ENCODE measurements at places on chromosomes 13 and 19.

GRCh38 chr19:1850809-1851653 lies 2.7 kb upstream of the REXO1 start:
- no peak for DNase-seq

GRCh38 chr13:26698392-26699196 lies 62.0 kb downstream of the GPR12 start:
- peak; percentile 82 for DNase-seq

GRCh38 chr19:10797078-10797477 lies 38.9 kb downstream of the TMED1 start:
- DNase-seq = no peak

DNA sequence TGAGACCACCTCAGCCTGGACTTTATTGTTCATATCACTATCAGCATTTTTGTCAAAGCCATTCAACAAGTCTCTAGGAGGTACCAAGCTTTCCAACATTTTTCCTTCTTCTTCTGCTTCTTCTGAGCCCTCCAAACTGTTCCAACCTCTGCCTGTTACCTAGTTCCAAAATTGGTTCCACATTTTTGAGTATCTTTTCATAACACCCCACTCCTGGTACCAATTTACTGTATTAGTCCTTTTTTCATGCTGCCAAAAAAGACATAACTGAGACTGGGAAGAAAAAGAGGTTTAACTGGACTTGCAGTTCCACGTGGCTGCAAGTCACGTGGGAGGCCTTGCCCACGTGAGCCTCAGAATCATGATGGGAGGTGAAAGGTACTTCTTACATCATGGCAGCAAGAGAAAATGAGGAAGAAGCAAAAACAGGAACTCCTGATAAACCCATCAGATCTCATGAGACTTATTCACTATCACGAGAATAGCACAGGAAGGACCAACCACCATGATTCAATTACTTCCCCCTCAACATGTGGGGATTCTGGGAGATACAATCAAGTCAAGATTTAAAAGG lies 215.1 kb downstream of the PCDH17 start:
- no peak for DNase-seq

- no peak for DNase-seq
Measured at GRCh38 chr19:42191855-42192254, 25.6 kb downstream of the DEDD2 start.

DNA sequence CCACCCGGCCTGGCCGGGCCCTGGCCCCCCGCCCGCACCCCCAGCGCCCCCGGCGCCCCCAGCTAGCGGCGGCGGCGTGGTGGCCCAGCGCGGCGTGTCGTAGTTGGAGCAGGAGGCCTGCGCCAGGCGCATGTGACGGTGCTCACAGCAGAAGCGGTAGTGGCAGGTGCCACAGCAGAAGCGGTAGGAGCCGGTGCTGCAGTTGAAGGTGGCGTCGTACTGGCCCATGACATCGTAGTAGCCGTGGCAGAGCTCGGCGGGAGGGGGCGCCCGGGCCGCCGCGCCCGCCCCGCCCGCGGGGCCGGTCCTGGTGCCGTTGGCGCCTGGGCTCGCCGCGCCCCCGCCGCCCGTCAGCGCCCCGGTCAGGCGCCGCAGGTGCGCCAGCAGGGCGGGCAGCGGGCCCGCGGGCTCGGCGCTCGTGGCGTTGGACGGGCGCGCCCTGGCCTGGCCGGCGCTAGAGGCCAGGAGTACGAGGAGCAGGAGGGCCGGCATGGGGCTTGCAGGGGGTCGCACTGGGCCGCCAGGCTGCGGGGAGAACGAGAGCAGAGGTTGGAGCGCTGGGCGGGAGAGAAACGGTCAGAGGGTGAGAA lies 633 bp downstream of the SHISA7 start:
- DNase-seq = no peak

DNA sequence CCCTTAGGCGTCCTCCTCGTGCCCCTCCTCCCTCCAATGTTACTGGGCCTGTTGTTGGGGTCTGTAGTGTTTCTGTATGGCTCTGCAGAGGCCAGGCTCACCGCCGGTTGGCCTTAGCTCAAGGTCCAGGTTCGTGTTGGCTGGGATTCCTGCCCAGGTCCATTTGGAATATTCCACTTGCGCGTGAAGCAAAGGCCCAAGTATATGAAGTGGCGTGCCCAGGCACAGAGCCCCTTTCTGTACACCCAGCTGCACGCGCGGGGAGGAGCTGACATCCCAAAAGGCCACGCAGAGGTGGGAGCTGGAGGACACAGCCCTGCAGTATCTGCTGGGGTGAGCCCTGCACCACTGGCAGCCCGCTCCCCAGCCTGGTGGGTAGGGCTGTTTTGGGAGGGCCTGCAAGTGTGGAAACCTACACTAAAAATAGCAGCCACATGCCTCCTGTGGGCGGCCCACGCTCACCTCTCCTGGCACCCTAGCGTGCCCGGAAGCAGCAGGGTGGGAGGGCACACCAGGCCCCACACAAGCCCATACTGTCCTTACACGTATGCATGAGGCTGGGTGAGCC lies 30.2 kb downstream of the CRTC1 start:
- no peak for DNase-seq

GRCh38 chr19:58352760-58353671 lies at the start of gene A1BG:
A1BG (minus strand) TSS chr19:58353492; CDS start chr19:58353437, 55 bp downstream.
- DNase-seq = no peak

DNA sequence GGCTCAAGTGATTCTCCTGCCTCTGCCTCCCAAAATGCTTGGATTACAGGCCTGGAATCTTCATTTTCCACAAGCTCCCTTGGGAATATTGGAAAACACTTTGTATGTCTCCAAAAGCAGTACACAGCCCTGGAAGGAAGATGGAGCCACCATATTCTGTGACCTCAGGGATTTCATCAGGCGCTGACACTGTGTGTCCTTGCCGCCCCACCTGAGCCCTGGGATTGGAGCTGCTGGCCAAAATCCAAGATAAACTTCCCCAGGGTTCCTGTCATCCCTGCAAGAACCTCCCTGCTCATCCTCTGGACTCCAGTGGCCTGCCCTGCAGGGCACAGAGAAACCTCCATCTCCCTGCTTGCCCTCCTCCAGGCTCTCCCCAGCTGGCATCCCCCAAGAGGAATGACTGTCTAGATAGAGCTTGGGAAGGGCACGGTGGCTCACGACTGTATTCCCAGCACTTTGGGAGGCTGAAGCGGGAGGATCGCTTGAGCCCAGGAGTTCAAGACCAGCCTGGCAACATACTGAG lies 1.3 kb upstream of the GNG7 start:
- DNase-seq = no peak

GRCh38 chr13:45372189-45373161 lies 31.5 kb upstream of the TPT1 start:
- DNase-seq = no peak

DNA sequence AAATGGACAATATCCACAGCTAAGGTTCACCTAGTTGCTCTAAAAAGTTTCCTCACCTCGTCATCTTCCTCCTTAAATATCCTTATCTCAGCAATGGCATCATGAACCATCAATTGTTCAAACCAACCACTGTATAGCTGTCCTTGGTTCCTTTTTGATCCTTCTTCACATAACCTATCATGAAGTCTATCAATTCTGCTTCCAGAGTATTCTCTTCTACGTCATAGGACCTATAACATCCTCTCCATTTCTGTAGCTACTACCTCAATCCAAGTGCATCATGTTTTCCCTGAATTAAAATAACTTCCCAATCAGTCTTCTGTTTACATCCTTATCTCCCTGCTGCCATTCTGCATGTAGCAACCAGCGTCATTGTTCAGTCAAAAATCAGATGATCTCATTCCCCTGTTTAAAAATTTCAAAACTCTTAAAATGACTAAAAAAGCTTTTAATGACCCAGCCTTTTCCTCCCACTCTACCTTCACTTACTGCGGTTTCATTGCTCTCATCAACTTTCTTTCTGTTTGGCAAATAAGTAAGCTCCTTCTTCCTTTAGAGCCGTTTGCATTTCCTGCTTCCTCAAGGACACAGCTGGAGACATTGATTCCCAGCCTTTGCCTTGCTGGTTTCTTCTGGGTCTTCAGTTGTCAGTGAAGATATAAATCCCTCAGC lies 223.9 kb upstream of the MIR17HG start:
- no peak for DNase-seq

GRCh38 chr19:39413911-39414608 lies 1.6 kb downstream of the PLEKHG2 start:
- DNase-seq = no peak

GRCh38 chr13:28494778-28495537 lies at the start of gene FLT1:
FLT1 (minus strand) TSS chr13:28495128; CDS start chr13:28494843, 285 bp downstream.
- peak; percentile 17 for DNase-seq

DNA sequence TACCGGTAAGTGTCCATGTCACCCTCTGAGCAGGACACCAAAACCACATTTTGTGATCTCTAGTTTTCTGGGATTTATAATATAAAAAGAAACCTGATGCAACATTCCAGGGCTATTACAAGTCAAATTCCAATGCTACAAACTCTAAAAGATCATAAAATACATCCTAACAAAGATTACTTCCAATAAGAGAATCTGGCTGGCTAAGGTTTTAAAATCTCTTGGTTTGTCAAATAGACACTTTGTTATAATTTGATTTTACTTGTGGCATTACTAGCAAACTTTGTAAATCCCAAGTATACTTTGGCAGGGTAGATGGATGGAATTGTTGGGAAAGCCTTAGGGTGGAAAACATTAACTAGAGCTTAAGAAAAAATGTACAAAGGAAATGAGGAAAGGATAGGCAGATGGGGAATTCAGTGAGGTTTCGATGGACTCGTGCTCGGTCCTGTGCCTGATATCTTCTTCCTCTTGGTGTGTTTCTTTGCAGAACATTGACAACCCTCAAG lies 74.0 kb upstream of the POMP start:
- DNase-seq = no peak

- DNase-seq = peak; percentile 79
Measured at GRCh38 chr13:99386911-99387788, 80.0 kb upstream of the GPR183 start.

GRCh38 chr19:53906211-53907192 lies 2.6 kb upstream of the CACNG7 start:
- DNase-seq = peak; percentile 62

DNA sequence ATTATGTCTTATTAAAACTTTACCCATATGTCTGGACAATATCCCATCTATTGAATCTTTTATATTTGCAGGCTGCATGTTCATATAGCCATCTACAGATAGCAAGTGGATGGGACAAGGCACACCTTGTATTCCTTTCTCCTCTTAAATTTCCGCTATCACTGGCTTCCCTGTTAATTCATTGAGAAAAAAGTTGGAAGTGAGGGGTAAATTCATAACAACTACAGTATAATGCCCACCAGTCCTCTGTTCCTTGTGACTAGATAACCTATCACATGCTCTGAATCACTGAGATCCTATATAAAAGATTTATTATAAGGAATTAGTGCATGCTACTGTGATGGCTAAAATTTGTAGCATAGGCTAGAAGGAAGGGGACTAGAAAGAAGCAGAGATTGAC lies 1005.8 kb upstream of the ATXN8OS start:
- no peak for DNase-seq

DNA sequence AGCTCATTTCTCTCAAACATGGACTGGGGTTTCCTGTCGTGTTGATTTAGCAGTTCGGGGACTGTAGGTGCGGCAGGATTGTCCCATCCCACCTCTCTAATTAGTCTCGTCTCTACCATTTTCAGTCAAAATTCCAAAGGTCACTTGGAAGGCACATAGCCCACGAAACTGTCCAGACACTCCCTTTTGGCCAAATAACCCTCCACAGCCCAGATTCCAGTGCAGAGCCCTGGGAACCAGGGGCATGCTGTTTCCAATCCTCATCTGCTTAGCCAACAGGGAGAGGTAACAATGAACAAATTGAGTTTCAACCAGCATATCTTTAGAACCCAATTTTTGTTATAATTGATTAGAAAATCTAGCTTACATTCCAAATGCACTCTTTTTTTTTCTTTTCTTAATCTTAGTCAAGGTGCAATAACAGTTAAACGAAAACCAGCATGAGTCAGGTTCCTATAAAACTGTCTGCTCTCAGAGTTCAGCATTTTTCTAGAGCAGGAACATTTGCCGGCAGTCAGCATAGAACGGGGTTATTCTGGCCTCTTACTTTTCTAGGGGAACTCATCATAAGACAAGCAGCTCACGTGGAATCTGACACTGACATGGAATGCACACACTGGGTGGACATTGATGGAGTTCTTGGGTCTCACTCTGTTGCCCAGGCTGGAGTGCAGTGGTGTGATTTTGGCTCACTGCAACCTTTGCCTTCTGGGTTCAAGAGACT lies 14.4 kb upstream of the CEBPA start:
- DNase-seq = no peak

- DNase-seq = no peak
Measured at GRCh38 chr13:114288157-114288591, 6.8 kb downstream of the UPF3A start.

- DNase-seq = no peak
Measured at GRCh38 chr13:21225841-21226581, 49.6 kb downstream of the MRPL57 start.

DNA sequence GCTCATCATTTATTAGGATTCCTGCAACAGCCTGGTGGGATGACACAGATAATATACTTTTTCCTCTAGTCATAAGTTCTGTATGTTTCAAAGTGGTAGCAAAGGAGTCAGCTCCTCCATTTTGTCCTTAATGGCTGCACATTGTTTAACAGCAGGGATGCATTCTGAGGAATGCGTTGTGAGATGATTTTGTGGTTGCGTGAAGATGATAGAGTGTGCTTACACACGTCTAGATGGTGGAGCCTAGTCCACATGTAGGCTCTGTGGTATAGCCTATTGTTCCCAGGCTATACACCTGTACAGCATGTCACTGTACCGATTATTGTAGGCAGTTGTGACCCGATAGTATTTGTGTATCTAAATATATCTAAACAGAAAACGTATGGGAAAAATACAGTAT lies 4.6 kb downstream of the SMARCA4 start:
- no peak for DNase-seq

- no peak for DNase-seq
Measured at GRCh38 chr19:17794731-17795494, at the start of gene B3GNT3. B3GNT3 (plus strand) TSS chr19:17795138; CDS start chr19:17807808, 12,670 bp downstream.

DNA sequence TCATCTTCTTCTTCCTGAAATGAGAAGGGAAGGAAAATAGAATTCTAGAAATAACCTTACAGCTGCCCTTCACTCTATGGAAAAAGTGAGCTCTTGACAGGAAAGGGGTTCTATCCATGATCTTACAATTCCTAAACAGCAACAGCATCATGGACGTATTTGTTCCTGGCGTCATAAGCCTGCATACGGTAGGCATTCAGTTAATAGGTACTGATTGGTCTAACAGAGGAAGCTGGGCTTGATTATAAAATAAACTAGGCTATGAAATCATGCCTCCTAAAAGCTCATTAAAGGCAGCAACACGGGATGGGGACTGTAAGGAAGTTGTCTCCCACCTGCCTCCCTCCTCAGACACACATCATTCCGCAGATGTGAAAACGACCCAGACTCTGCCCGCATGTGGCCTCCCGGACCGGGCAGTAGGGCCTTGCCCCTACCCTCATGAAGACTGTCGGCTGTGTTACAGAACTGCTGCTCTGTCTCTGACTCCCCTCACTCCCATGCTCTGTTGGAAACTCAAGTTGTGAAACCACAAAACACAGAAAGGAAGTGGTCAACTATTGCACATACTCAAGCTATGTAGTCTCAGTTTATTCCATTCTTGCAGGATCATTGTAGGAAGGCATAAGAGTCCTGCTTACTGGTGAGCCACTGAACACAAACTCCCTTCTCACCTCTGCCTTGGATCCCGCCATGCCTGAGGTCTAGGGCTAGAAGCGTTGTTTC lies 129.8 kb downstream of the DLEU7 start:
- no peak for DNase-seq
